ENCODE measurements at places on chromosomes 3 and 15.

- DNase-seq, result peak; percentile 12
Measured at GRCh38 chr3:128339491-128340012, 127.1 kb downstream of the DNAJB8 start.

DNA sequence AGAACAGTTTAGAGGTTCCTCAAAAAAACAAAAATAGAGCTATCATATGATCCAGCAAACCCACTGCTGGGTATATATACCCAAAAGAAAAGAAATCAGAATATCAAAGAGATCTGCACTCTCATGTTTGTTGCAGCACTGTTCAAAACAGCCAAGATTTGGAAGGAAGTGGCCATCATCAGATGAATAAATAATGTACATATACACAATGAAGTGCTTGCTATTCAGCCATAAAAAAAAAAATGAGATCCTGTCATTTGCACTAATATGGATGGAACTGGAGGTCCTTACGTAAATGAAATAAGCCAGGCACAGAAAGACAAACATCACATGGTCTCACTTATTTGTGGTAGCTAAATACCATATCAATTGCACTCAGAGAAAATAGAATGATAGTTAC, 58.4 kb downstream of the SCAPER start:
- DNase-seq, result no peak

DNA sequence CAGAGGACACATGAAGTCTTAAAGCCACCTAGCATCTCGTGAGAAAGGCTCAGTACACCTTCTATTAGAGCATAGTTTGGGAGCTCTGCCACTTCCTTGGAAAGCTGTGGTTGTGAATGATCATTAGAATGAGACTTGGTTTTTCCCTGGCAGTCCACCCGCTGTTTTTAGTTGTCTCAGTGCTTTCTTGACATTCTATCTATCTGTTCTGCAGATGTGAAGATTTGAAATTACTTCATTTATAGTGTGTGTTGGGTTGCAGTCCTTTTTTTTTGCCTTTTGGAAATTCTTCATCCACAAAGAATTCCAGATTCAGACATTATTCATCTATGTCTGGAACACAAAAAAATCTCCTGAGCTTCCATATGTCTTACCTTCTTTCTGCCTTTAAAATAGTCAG, 23.7 kb downstream of the PPP2R3A start:
- no peak for DNase-seq

- DNase-seq, result no peak
Measured at GRCh38 chr15:31179693-31180092, 78.2 kb upstream of the TRPM1 start.

GRCh38 chr3:144415492-144415891, 443.9 kb downstream of the DIPK2A start:
- no peak for DNase-seq

- DNase-seq, result no peak
Measured at GRCh38 chr3:133701435-133702358, 40.0 kb upstream of the TOPBP1 start.

DNA sequence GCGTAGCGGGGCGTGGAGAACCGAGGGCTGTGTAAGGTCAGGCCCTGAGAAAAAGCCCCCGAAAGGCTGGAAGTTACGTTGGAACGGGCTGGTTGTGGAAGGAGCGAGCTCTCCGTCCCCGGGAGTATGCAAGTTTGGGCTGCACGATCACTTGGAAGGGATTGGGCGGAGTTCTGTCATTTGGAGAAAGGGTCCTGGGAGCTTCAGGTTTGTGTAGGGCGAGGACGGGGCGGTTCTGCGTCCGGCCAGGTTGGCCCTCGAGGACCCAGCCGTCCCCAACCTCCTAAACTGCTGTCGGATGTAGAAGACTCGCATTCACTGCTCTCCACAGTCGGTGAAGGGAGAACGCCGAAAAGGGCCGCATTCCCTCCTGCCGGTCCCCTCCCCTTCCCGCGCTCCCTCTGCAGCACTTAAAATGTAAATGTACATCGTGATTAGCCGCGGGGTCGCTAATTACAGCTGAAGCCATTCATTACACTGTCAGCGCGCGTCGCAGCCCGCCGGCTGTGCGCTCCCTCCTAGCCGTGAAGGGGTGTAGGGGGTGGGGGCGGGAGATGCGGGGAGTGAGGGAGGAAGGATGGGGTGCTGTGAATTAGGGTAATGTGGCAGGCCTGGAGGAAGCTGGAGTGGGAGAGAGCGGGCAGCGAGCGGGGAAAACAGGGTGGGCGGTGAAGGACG, 2.5 kb upstream of the RPP25 start:
- no peak for DNase-seq

DNA sequence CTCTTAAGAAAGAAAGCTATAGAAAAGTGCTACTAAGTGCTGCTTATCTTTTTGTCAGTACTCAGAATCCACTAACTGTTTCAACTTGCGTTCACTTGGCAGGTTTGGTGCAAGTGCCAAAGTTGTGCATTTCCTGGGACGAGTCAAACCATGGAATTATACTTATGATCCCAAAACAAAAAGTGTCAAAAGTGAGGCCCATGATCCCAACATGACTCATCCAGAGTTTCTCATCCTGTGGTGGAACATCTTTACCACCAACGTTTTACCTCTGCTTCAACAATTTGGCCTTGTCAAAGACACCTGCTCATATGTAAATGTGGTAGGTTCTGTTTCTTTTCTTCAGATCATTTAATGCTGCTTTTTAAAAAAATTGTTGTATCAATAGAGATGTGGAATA, 32.6 kb downstream of the GYG1 start:
- DNase-seq, result no peak

GRCh38 chr15:55282284-55282833, 7.3 kb downstream of the RAB27A start:
- no peak for DNase-seq

DNA sequence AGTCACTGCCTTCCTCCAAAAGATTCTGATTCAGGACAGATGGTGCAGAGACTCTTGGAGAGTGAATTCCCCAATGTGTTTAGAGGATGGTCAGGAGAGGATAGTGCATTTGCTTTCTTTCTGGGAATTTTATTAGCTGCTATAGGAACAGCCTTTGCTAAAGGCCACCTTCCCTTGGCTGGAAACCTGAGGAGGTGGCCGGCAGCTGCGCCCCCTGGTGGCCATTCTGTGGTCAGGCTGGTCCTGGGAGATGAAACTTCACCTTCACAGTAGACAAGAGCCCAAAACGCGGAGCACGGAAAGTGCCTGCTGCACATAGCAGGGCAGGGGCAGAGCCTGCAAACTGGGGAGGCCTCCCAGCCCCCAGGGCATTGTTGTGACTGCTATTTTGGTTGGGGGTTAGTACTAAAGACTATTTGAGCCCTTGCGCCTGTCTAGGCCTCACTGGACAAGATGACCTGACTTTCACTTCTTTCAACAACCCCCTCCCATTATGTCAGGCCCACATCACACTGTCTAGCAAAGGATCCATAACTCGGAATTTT, 34.3 kb downstream of the SEC22C start:
- DNase-seq, result peak; percentile 94

- no peak for DNase-seq
Measured at GRCh38 chr3:98884675-98885371, 16.7 kb downstream of the DCBLD2 start.

DNA sequence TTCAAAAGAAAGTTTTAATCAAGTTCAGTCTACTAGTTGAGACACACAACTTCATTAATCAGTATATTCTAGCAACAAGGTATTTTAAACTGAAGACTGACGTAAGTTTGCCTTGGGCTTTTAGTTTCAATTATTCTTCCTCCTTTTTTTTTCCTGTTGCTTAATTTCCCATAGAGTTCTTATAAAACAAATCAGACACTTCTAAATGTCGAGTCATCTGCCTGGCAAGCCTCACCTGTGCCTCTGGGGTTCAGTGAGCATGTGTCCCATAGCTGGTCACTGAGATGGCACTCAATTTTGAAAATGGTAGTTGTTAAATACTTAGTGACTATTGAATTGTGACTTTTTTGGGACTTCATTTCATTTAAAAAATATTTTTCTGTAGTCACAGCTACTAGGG, 27.4 kb downstream of the NKIRAS1 start:
- no peak for DNase-seq

GRCh38 chr3:124424396-124424795, 305.9 kb upstream of the UMPS start:
- DNase-seq, result no peak

DNA sequence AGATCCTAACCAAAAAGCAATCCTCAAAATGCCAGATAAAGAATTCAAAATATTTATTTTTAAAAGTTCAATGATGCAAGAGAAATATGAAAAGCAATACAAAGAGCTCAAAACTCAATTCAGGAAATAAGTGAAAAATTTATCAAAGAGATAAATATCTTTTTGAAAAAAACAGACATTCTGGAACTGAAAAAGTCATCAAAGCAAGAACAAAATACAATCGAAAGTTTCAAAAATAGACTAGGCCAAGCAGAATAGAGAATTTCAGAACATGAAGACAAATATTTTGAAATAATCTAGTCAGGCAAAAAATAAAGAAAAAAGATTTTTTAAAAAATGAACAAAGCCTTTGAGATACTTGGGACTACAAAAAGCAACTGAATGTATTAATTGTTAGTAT, 83.4 kb upstream of the STT3B start:
- no peak for DNase-seq

GRCh38 chr3:15151166-15151565, 52.2 kb upstream of the RBSN start:
- no peak for DNase-seq

- no peak for DNase-seq
Measured at GRCh38 chr3:69194431-69195165, 72.2 kb upstream of the LMOD3 start.

DNA sequence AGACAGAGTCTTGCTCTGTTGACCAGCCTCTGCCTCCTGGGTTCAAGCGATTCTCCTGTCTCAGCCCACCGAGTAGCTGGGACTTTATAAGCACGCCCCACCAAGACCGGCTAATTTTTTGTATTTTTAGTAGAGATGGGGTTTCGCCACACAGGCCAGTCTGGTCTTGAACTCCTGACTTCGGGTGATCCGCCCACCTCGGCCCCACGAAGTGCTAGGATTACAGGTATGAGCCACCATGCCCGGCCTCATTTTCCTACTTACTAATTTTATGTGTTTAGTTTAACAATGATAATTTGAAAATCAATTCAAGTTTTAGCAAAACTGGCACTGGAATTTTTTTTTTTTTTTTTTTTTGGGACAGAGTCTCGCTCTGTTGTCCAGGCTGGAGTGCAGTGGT, 336.5 kb downstream of the LPP start:
- no peak for DNase-seq

GRCh38 chr3:53740956-53741355, 105.3 kb downstream of the CHDH start:
- no peak for DNase-seq

DNA sequence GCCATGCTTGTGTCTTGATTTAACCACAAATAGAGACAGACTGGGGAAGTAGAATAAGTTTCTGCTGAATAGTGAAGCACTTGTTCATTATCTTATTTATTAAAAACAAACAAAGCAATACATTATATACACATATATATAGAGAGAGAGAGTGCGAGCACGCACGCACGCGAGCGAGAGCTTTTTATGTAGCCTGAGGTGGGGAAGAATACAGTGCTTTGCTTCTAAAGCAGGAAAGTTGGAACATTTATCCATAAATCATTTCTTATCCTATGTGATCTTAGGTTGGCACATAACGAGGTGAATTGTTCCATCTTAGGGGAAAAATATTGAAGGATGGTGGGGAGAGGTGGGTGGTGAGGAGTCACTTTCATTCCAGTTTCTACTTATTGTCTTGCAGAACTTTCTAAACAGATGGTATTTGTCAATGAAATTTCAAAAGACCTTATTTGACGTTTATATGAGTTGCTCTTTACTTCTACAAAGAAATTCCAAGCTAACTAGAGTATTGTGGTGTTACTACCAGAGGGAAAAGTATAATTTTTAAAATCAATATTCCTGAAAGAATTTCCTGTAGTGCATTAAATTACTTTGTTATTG, 110.0 kb downstream of the ATG7 start:
- DNase-seq, result no peak

DNA sequence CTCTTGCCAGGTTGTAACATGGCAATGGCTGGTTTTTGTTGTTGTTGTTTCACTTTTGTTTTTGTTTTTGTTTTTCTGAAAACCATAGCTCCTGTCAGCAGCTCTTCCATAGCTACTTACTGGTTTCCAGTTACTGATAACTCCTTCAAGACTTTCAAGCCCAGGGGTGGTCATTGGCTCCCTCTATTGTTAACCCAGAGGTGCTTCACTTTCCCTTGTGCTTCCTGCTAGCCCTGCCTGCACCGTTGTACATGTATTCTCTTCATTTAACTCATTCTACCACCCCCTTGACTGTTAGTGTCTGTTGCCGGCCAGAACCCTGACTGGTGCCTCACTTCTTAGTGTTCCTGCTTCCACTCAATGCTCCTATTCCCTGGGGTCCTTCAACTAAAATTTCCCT, 4.2 kb upstream of the TRAT1 start:
- DNase-seq, result no peak

GRCh38 chr3:184314700-184315542, 515 bp downstream of the EIF4G1 start:
- peak; percentile 94 for DNase-seq

DNA sequence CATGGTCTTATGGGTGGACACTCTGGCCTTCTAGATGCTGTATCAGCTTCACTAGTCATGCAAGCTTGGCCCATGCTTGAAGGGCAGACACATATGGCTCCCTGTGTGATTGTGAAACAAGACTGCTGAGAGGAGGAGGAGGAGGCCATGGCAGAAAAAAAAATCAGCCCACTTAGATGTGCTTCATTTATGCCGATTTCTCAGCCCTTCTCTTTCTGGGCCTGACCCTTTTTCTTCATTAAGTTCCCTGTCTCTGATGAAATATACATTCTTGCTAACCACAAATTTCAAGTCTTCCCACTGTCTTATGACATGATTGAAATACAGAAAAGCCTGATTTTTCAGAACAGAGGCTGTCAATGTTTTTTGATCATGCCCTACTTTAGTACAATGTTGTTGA, 213.0 kb upstream of the FEZF2 start:
- DNase-seq, result no peak

DNA sequence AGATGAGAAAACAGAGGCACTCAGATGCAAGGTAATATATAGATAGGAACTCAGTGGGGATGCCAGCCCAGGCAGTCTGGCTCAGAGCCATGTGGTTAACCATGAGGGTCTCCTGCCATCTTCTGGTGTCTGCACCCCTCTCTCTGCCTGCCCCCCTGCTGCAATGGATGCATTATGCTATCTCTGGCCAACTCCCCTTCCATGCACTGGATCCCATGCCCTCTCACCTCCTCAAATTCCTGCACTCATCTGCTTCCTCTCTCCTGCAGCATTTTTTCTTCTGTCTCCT, 163.2 kb downstream of the STT3B start:
- DNase-seq, result no peak

GRCh38 chr3:188505151-188505550, 351.2 kb downstream of the LPP start:
- no peak for DNase-seq

GRCh38 chr15:62264196-62264595, 99.1 kb upstream of the C2CD4B start:
- no peak for DNase-seq

GRCh38 chr15:83320404-83320803, 35.9 kb upstream of the BNC1 start:
- DNase-seq, result no peak
